ENCODE measurements at places on chromosomes 3 and 15.

DNA sequence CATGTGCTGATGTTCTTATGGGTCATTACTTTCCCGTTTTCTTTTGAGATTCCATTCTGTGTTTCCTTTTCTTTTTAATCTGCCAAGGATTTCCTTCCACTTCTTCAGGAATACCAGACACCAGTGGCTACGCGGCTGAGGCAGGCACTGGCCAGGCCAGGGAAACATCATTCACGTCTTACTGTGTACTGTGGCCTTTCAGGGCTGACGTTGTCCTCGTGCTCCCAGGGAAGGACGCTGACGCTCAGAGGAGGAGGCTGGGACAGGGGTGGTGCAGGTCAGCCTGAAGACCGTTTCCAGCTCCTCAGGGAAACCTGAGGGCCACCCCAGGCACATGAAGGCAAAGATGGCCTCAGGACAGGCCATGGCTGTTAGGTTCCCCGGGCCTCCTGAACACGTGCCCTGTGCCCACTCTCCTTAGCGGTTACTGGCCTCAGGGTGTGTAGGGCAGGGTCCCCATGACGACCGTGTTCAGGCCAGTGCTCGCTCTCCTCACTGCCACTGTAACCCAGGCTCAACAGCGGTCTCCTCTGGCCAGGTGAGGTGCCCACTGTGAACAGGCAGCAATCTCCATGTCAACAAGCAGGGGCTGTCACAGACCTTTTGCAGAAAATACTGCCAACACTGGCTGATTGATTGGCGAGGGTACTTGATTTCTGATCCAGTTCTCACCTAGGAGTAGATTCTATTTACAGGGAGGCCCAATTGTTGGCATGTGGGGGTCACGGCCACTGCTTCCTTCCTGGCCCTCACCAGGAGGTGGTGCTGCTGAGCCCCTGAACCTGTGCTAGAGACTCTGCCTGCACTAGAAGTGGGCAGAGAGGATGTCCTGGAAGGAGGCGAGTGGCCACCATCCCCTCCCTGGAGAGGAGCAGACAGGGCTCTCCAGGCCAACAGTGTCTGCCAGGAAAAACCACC lies 169.5 kb downstream of the ATP10A start:
- no peak for DNase-seq

GRCh38 chr3:61730577-61731231 lies 169.3 kb downstream of the PTPRG start:
- no peak for DNase-seq

GRCh38 chr3:81974751-81975150 lies 213.3 kb upstream of the GBE1 start:
- DNase-seq, result no peak

DNA sequence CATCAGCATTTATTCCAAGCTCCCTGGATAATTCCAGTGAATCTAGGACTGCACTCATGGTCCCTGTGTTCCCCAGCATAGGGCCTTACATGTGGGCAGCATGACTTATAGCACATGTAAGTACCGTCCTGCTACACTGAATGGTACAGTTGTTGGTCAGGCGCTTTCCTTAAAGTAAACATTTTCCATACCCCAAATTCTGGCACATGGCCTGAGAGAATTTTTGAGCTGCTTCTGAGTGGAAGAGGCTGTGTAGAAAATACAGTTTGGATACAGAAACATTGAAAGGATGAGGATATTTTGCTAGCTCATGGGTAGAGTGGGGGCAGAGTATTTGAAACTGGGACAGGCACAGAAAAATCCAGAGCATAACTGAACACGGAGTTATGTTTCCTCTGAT lies 27.6 kb downstream of the CORO2B start:
- DNase-seq, result no peak

DNA sequence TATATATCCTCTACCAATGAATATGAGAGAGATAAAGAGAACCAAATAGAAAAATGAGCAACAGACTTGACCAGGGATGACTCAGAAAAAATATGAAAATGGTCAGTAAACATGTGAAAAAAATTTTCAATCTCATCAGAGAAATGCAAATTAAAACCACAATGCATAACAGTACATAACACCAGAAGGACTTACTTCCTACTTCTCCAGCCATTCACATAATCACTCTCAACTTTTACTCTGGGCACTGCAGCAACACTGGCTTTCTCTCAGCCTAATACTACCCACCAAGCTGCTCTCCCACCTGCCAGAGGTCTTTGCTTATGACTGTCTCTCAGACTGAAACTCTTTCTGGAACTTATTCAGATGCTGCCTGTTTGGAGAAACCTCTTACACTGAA lies 49.4 kb downstream of the DPH6 start:
- DNase-seq, result no peak

GRCh38 chr3:151838574-151839312 lies 24.8 kb downstream of the AADAC start:
- no peak for DNase-seq

DNA sequence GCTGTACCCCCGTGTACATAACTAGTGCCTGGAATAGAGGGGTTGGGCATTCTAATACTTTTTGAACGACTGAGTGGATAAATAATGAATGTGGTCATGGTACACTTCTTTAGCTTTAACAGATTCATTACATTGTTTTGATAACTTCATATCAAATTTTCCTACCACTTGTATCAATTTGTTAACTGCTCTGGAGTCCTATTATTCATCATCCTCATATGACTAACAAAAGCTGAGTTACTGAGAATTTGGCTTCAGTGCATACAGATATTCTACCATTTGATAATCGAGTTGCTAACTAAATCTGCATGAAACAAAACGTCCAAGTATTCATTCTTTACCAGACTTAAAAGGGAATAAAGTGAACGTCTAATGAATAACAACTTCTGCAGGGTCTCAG lies 31.7 kb downstream of the FRMD5 start:
- DNase-seq, result no peak

- DNase-seq, result no peak
Measured at GRCh38 chr3:184506561-184506991, 55.0 kb upstream of the EPHB3 start.

DNA sequence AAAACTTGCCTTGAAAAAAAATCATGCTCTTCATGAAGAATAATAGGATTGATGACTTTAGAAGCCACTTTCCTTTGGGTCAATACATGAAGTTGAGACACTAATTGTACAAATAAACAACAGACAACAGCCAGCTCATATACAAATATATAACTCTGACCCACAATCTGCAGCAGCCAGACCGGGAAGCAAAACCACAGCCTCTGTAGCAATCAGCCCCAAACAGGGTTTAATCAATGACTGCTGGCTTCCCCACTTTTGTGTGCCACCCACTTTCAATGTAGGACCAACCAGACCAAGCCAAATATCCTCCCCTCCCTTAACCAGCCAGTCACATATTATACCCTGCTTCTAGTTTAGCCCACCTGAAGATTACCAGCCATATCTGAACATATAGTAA lies 39.0 kb downstream of the IFT57 start:
- DNase-seq, result no peak

GRCh38 chr3:51434746-51435327 lies 43.8 kb downstream of the RBM15B start:
- no peak for DNase-seq

All from NCI-H774 (cell line).